Stimulated activated CD4-positive, alpha-beta T cell treated with anti-CD3 and anti-CD28 coated beads, TNF-alpha, amount 100 ng/mL, for 48 hours (primary cell): ENCODE measurements at places on chromosomes 7 and 10.

- no peak for DNase-seq
Observed at GRCh38 chr10:101351017-101351416, 2.9 kb upstream of the BTRC start.

DNA sequence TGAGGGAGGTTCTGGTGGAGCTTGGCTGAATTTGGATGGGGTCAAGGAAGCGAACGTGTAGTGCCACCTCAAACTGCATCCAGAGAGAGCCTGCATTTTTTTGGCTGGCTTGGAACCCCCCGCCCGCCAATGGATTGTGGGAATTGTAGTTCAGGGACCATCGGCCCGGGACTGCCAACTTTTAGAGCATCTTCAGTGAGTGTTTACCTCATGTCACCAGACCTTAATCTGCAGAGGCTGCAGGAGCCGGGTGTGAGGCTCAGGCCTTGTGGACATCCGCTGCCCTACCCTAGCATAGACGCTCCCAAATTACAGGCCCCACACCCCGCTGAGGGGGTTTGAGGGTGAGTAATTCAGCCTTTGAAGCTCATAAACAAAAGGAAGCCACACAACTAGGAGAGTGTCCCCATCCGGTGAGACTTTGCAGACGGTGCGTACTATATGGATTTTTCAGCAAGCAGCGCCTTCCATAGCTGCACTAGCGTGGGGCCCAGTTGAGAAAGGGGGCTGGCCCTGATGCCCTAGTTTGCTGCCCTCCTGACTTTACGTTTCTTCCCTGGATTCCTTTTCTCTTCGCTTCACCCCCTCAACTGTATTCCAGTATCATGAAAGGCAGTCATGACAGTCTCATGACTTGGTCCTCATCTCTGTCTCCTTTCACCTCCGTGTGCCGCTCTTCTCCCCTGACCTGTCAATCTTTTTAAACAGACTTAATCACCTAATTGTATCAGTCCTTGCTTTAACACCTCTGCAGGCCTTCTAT lies 717 bp downstream of the CNPY4 start:
- DNase-seq: peak; percentile 60

GRCh38 chr10:52649511-52649910 lies 123.1 kb downstream of the MBL2 start:
- no peak for DNase-seq

DNA sequence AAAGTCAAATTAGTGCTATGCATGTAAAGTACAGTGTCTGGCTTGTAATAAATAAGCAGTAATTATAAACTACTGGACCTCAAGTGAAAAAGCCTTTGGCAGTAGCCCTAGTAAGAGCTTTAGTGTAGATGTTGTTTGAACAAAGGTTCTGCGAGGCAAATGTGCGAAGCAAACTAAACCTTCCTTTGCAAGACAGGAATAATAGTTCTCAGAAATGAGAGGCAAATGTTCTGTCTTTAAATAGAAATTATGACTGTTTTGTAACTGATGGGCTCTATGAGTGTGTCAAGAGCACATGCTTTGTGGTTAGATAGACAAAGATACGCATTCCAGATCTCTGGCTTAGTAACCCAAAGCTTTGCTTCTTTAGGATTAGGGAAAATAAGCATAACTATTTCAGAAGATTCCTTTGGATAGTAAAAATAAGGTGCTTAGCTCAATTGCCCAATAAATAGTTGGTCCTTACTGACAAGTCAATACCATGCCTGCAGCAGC lies 169.2 kb upstream of the CDC14C start:
- DNase-seq: no peak

GRCh38 chr7:26212921-26213718 lies 11.6 kb downstream of the CBX3 start:
- DNase-seq: no peak

DNA sequence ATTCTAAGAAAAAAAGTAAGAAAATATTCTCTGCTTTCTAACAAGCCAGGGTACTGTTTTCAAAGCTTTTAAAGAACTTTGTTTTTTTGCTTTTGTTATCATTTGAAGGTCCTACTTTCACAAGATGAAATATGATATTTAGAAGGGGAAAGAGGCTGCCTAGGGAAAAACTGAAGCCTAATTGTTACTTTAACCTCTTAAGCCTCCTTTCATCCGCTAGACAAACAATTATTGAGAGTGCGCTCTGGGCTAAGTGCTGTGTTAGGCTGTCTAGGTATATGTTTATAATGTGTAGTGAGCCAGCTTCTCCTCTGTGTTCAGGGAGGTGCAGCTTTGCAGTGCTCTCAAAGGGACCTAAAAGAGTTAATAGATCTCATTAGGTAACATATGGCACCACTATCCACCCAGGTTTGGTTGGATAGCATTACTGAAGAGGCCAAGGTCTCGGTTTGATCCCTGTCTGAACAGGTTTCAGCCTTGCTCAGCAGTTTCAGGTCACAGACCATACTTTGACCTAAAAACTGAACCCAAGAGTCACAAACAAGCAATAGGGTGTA lies 17.9 kb downstream of the PDK4 start:
- no peak for DNase-seq

GRCh38 chr10:6716516-6716915 lies 136.4 kb upstream of the PRKCQ start:
- no peak for DNase-seq

GRCh38 chr10:82267014-82267413 lies 392.0 kb downstream of the NRG3 start:
- DNase-seq: no peak

GRCh38 chr7:67554986-67555385 lies 558.4 kb downstream of the TYW1 start:
- no peak for DNase-seq

- no peak for DNase-seq
Observed at GRCh38 chr10:128540781-128541761, 414.8 kb upstream of the MKI67 start.

DNA sequence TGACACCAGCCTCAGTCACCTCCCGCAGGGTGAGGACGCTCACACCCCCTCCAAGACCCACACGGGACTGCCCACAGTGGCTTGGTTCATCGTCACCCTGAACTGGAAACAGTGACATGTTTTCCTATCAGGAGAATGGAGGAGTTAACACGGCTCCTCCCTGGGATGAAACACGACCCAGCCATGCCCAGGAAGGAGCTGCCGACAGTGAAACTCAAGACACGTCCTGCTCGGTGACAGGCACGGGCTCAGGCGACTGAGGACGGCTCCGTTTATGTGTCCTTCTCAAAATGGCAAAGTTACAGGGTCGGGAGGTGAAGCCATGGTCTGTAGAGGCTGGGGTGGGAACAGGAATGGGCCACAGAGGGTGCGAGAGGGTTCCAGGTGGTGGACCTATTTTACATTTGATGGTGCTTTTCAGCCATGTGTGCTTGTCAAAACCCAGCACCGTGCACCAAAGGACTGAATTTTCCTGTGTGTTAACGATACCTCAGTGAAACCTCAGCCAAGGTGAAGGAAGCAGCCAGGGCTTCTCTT lies 272.4 kb downstream of the ADARB2 start:
- DNase-seq: no peak

- DNase-seq: no peak
Observed at GRCh38 chr7:44883961-44884620, 1.2 kb downstream of the PURB start.

GRCh38 chr7:116534790-116535189 lies 10.0 kb downstream of the CAV1 start:
- no peak for DNase-seq

- no peak for DNase-seq
Observed at GRCh38 chr7:65441010-65441409, 67.4 kb downstream of the ZNF92 start.

DNA sequence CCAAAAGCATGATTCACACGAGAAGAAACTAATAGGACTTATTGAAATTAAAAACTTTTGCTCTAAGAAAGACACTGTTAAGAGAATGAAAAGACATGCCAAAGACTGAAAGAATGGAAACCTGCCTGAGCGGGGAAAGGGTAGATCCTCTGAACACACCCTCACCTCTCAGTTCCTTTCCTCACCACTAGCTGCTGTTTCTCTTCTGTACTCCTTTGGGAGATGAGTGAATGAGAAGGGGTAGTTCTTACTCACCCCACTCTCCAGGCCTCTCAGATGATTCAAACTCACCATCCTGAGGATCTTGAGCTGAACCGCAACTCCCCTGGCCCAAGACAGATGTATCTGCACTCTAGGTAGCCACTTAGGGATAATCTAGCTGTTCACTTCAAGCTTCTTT lies 41.9 kb downstream of the IQUB start:
- DNase-seq: no peak

- DNase-seq: no peak
Observed at GRCh38 chr7:47506382-47507339, 75.2 kb downstream of the TNS3 start.

- DNase-seq: no peak
Observed at GRCh38 chr7:136655414-136655813, 213.0 kb upstream of the CHRM2 start.

GRCh38 chr10:6995341-6995740 lies 415.3 kb upstream of the PRKCQ start:
- no peak for DNase-seq

GRCh38 chr10:11240641-11241040 lies 223.0 kb downstream of the CELF2 start:
- DNase-seq: no peak

- no peak for DNase-seq
Observed at GRCh38 chr7:46989247-46989646, 592.7 kb downstream of the TNS3 start.

DNA sequence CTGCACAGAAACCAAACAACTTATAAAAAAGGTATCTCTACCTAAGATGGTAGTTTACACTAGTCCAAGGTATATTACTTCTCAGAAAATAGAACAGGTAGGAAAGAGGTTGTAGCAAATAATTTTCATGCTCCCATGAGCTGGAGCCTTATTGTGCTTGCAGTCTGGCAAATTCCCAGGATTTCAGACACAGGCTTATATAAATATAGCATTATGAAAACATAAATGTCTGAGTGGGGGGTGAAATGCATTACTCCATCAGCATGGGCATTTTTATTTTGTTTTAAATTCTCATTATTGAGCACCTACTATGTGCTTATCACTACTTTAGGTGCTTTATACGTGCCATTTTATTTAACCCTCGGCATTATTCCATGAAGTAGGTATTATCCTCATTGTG lies 83.0 kb upstream of the PHYHIPL start:
- DNase-seq: no peak

DNA sequence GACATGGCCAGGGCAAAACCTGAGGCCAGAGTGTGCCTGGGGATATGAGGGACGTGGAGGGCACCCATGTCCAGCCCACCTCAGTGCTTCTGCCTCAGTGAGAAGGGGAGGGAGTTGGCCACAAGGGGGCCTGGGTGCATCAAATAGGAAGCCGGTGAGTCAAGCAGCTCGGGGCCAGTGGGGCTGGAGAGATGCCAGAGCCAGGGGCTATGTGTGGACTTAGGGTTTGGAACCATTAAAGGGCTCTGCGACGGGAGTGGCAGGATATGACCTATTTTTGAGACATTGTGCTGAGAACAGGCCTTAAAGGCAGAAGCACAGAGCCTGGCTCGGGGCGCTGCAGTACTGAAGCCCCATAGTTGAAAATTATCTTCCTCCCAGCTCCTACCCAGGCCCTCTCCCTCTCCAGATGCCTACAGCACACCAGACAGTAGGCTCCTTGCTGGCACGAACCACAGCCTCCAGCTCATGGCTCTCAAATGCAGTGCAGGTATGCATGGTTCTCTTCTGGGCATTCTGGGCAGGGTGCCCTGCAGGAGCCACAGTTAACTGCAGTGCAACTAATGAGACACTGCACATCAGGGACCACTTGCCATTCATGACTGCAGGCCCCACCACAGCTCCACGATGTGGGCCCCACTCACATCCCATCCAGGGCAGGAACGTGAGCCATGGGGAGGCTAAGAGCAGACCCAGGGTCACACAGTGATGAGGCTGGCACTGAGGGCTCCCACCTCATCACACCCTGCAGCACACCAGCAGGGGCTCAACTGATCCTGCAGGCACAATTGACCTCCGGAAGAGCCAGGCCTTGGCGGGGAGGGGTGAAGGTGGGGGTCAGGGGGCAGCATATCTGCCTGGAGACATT lies 7.2 kb upstream of the PGAM2 start:
- DNase-seq: no peak

DNA sequence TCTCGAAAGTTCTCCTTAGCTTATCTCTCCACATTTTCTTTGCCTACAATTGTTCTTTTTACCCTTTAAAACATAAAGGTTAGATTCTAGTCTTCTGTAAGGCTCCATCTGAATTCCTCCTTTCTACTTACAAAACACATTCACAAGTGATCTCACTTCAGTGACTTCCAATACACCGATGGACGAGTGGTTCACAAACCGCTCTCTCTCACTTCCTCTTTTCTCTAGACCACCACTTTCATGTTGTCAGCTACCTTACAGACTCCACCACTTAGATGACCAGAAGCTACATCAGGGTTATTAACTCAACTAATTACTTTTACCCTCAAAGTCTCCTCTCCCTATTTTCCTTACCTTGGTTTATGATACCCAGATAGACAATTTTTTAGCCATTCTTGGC lies 11.8 kb downstream of the MET start:
- no peak for DNase-seq

GRCh38 chr10:64261092-64261491 lies 739.9 kb downstream of the REEP3 start:
- DNase-seq: no peak

DNA sequence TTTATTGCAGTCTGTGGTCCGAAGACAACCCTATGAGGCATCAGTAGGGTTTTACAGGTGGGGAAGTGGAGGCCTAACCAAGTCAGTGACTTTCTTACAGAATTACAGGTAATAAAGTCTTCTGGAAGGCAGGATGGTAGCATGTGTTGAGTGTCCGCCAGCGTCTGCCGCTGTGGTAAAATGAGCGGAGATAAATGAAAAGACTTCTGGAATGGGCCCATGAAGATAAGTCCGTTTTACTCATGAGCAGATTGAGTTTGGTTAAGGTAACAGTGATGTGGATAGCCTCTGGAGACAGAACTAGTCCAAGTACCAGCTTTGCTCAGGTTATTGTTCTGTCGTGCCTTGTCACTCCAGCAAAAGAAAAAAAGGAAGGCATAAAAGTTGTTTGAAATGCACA lies 966 bp downstream of the FBH1 start:
- no peak for DNase-seq

- DNase-seq: no peak
Observed at GRCh38 chr7:18276380-18276779, 219.2 kb upstream of the HDAC9 start.

- DNase-seq: no peak
Observed at GRCh38 chr10:52818019-52818418, 45.4 kb upstream of the MBL2 start.

DNA sequence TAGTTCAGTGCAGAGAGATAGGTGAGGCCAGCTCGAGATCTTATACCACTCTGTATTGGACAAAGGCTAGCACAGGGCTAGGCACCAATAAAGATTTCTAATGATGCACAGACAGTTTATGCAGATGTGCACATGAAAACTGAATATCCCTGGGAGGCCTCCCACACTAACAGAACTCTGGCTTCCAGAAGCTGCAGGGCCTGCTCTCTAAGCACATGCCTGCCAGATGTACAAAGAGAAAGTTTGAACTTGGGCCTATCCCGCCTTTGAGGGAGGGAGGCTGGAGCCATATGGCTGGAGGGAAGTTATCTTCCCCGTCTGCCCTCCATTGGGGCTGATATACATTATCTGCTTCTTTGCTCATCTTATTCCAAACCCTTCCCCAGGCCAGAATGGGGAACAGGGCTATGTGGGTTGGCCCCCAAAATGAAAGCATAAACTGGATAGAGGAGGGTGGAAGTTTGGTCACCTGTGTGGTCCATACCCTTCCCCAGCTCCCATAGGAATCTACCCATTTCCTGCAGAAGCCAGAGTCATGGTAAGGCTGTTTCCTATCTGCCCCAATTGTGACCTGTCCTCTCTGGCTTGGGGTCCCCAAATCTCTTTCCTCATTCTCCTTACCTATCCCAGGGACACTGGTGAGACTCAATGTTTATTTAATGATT lies 3.8 kb downstream of the KAZALD1 start:
- DNase-seq: no peak

- DNase-seq: no peak
Observed at GRCh38 chr10:67533376-67533775, 162.6 kb downstream of the CTNNA3 start.
